ENCODE measurements at places on chromosomes 1 and 21. TPM values are rescaled to one million over a fixed set of nuclear protein-coding genes. Genes with fewer than 3 reads are reported as not detected.

Gene PALMD
- not detected for total RNA-seq

Gene TLR5
- not detected for total RNA-seq

Gene ANKRD45
- total RNA-seq: not detected

Gene TSPAN1
- total RNA-seq: not detected

Gene CAPN2
- 42.8 TPM for total RNA-seq

Gene KIAA0040
- total RNA-seq: 34.8 TPM

Gene CBS
- 10.1 TPM for total RNA-seq

Gene ARID4B
- 61.2 TPM for total RNA-seq

Gene PARK7
- 416 TPM for total RNA-seq
